Stimulated activated CD4-positive, alpha-beta T cell treated with anti-CD3 and anti-CD28 coated beads, Interleukin-4, amount 100 ng/mL, for 1 hour (primary cell): ENCODE measurements at places on chromosomes 6 and 20.

- no peak for DNase-seq
These were observed 104.0 kb downstream of the PHACTR3 start for GRCh38 chr20:59708326-59708725.

DNA sequence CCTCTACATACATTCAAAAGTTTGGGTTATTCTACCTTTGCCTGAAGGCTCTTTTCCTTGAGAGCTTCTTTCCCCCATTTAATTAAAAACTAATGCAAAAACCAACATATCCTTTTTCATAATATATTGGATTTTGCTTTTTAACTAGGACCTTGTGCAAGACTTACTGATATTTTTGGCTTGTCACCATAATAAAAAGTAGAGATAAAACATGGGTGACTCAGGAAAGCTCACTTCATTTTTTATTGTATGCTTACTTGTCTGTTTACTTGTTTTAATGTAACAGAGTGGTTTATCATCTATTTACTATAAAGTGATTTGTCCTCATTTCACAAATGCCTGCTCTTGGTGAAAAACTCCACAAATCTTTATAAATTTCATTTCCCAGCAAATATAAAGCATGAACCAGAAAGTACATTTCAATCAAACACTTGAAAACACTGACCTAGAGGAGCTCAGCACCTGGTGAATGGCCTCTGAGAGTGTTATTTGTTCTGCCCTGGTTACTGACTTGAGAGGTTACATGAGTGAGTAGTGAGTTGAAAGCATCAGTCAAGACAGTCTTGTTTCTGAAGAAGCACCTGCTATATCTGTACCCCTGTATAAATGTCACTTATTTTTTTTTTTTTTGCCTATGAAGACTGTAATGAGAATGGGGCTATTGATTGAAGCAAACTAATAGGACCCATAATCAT lies 20.8 kb downstream of the ADGRG6 start:
- DNase-seq: no peak

DNA sequence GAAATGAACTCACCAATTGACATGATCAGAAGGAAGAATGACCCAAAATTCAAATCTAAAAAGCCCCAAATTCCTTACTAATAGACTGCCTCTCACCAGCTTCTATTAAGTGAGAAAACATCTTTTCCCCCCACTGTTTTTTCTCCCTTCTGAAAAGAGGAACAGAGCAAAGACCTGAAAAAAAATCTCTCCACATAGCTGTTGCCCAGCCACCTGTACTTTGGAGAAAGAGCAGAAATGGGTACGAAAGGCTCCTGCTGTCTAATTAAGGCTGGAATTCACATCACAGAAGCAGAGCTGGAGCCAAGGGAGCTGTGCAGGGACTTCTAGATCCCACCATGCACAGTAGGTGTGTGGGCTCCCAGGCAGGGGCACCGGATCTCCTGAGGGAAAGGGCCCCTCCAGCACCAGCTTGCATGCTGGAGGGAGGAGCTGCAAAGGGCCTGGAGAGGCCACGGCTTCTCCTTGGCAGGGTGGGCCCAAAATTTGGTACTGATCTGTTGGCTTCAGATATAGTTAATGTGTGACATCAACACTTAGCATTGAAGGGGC lies 73.2 kb upstream of the DUSP22 start:
- no peak for DNase-seq

- no peak for DNase-seq
These were observed 13.4 kb downstream of the NAPB start for GRCh38 chr20:23407781-23408464.

- DNase-seq: no peak
These were observed 192.9 kb downstream of the SYNDIG1 start for GRCh38 chr20:24662322-24662721.

GRCh38 chr6:47741807-47742206 lies 40.0 kb upstream of the OPN5 start:
- no peak for DNase-seq

- no peak for DNase-seq
These were observed 59.9 kb upstream of the TINAG start for GRCh38 chr6:54248319-54248718.
